ENCODE measurements at places on chromosomes 13 and 19.

- no peak for DNase-seq
Observed at GRCh38 chr19:33047422-33047821, 17.3 kb downstream of the RHPN2 start.

- DNase-seq = no peak
Observed at GRCh38 chr13:110983241-110983640, 68.4 kb upstream of the ANKRD10 start.

GRCh38 chr13:21676611-21677021, 5.7 kb downstream of the FGF9 start:
- no peak for DNase-seq

- no peak for DNase-seq
Observed at GRCh38 chr19:662207-662961, 630 bp downstream of the RNF126 start.

DNA sequence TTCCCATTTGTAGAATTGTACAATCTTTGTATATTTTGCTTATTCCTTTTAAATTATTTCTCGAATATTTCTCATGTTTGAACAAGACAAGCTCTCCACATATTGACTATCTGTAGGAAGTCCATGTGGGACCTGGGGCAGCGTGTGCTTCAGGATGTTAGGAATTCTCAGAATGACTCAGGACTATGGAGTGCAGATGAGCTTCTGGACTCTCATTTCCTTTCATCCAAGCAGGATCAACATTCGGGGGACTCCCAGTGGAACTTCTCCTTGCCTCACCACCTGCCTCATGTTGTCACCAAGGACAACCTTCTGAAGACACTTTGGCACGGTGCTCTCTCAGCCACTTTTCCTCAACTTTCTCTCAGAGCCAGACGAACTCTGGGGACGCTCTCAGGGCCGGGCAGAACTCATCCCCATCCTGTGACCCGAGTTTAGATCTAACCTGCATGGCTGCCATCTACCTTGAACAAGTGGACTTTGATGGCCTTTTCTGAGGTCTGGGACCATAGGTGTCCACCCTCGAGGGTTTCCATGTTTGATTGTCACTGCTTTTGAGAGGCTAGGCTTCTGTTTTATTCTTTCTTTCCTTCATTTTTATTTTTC, 441.7 kb downstream of the IRS2 start:
- no peak for DNase-seq

DNA sequence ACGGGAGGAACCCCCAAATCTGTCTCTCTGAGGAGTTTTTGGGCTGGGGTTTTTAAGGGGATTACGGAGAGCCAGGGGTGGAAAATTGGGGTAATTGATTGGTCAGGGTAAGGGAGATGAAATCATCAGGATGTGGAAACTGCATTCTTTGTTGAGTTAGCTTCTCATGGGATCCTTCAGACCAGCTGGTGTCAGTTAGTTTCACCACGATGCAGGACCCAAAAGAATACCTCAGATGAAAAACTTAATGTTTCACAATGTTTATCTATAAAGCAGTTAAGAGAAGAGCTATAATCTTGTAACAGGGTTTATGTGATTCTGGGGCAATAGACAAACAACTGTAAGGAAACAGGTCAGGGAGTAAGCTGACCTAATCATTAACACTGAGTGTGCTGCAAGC, 230.8 kb downstream of the POU4F1 start:
- DNase-seq = no peak

- DNase-seq = no peak
Observed at GRCh38 chr13:99605420-99606323, 104.4 kb downstream of the TM9SF2 start.

DNA sequence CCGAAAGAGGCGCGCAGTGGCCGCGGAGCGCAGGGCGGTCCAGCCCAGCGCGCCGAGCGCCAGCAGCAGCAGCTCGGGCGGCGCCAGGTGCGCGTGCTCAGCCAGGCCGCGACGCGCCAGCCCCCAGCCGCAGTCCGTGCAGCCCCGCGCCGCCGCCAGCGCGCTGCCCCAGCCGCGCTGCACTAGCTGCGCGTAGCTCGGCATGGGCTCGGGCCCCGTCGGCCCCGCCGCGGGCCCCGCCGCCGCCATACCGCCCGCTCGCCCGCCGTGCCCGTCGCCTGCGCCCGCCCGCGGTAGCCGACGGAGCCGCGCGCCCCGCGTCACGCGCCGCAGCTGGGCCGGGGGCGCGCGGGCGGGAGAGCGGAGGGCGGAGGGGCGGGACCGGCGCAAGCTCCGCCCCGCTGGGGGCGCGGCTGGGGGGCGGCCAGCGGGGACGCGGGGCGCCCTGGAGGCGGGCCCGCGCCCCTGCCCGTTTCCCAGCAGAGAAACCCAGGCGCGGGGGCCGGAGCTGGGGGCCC, at the start of gene CERS1:
CERS1 (minus strand) TSS at position 335 of the 518 bp plus-strand sequence; CDS start at position 249, 86 bp downstream.
- DNase-seq = peak; percentile 71

Measured in spinal cord (tissue), 10 donors.